ENCODE measurements at places on chromosomes 12 and 14.

GRCh38 chr14:86505808-86506207 is 975.9 kb downstream of the FLRT2 start:
- no peak for DNase-seq

- no peak for DNase-seq
These were observed 226.0 kb downstream of the RASSF9 start for GRCh38 chr12:85610194-85610593.

- no peak for DNase-seq
These were observed 2.1 kb downstream of the SIX6 start for GRCh38 chr14:60510951-60511599.

GRCh38 chr14:77062261-77062660 is 33.8 kb upstream of the IRF2BPL start:
- no peak for DNase-seq

DNA sequence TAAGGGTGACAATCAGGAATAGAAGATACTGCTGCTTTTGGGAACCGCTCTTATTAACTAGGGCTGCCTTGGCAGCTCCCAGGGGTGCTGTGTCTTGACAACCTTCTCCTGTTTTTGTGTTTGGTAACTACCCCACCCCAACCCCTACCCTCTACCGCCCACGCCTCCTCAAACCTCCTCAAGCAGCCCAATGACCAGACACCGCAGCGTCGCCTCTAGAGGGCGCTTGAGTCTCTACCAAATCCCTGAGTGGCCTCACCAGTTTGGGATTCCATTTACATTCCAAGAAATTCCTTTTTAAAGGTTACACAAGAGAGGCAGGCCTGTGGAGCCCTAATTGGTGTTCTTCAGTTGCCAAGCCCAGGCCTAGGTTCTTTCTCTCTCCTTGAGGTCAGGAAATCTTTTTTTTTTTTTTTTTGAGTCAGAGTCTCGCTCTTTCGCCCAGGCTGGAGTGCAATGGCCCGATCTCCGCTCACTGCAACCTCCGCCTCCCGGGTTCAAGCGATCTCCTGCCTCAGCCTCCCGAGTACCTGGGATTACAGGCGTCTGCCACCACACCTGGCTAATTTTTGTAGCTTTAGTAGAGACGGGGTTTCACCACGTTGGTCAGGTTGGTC is 72.4 kb upstream of the USP44 start:
- DNase-seq = no peak

DNA sequence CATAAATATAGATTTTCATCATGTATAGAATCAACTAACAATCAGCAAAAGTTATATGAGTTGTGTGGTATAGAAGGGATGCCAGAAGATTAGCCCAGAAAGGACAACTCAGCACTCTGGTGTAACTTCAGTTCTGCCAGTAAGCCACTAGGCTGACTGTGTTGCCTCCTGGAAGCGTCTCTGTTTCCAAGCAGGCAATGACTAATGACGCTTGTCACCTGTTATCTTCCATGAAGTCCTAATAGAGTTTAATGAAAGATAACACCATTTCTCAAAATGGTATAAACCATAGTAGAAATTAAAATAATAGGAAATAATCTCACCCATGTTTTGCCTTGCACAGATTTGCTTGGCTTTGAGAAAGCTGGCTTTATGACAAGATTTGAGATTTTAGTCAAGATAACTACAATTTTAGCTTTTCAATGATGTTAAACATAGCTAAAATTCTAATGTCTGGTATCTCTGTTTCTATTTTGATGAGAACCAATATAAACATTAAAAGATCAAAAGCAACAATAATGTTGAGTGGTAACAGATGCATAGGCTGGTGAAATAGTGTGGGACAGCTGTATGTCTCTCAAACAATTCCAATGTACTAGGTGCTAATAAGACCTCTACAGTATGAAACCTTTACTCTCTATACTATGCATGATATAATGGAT is 9.0 kb upstream of the RNU6-7 start:
- DNase-seq = no peak

GRCh38 chr12:106774808-106775524 is 484 bp downstream of the RIC8B start:
- no peak for DNase-seq

DNA sequence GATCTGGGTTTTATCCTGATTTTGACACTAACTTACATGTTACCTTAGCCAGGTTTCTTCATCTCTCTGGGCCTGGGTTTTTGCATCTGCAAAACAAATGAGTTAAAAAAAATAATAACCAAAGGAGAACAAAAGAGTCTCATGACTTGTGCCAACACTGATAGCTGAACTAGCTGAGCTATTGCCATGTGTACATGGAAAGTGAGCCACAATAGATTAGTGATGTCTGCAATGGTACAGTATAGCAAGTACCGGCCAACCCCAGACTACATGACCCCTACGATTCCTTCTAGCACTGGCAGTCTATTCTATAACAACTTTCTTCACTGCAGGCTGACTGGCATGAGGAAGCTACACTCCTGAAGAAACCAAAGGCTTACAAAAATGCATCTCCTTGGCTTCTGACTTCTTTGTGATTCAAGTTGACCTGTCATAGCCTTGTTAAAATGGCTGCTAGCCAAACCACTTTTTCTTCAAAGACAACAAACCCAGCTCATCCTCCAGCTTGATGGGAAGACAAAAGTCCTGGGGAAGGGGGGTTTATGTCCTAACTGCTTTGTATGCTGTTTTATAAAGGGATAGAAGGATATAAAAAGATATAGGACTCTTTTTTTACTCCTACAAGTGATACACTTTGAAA is 123.7 kb downstream of the DAD1 start:
- DNase-seq = no peak

- no peak for DNase-seq
These were observed 22.2 kb upstream of the PLEKHG3 start for GRCh38 chr14:64681796-64682710.

DNA sequence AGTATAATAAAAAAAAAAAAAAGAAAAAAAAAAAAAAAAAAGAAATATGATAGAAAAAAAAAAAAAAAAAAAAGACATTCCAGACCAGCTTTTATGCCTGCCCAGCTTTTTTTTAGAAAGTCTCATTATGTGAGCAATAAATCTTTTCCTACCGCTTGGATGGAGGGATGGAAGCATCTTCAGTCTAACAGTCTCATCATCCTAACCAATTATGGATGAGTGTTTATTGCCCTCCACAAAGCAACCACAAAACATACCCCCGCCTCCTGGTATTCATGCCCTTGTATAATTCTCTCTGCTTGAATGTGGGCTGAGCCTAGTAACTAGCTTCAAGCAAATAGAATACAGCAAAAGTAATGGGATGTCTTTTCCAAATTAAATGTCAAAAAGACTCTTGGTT is 33.7 kb upstream of the ADAMTS20 start:
- no peak for DNase-seq

- no peak for DNase-seq
These were observed 17.8 kb downstream of the KCNJ8 start for GRCh38 chr12:21756699-21757098.

GRCh38 chr12:15782667-15783066 is 6.5 kb downstream of the EPS8 start:
- DNase-seq = no peak

DNA sequence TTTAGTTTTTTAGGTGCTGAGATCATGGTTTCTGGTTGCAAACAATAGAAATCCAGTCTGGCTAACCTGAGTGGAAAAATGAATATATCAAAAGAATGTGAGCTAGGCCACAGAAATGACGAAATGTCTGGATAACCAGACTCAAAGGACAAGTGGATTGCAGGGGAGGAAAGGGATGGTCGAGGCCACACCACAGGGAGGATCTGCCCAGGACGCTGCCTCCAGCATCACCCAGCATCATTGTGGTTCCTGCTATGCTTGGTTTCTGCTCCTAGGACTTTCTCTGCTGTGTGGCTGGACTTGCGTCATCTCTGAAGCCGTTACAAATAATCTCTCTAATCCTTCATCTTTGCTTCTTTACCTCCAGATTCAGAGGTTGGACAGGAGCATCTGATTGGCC is 80.4 kb downstream of the TTC8 start:
- no peak for DNase-seq

DNA sequence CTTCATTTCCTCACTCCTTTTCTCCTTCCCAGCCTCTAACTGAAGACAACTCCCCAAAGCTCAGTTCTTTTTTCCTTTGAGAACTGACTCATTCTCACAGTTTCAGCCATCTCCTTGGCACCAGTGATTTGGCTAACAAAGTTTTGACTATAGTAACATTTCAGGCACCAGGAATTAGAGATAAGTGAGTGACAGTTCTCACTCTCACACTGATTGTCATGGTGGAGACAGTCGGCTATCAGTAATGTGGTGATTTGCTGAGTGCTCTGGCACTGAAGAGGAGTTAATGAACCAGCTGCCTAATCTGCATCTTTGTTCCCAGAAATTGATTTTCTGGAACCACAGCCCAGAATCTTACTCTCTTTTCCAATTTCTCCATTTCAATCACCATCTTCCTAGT is 29.5 kb downstream of the HELB start:
- DNase-seq = no peak

DNA sequence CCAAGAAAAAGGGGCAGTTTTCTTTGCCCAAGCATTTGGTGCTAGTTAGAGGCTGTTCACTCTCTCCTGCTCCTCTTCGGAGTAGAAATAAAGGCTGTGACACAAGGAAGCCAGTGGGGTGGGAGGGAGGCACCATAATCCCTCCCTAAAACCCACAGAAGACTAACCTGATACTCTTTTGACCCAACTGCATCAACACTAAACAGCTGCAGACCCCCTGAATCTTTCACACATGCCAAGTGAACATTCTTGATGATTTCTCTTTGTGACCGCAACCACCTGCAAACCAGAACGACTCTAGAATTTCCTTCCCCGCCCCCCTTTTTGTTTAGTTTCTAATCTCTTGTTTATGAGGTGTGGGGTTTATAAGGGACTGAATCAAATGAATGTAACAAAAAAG is 175.8 kb upstream of the BCL2L14 start:
- no peak for DNase-seq

DNA sequence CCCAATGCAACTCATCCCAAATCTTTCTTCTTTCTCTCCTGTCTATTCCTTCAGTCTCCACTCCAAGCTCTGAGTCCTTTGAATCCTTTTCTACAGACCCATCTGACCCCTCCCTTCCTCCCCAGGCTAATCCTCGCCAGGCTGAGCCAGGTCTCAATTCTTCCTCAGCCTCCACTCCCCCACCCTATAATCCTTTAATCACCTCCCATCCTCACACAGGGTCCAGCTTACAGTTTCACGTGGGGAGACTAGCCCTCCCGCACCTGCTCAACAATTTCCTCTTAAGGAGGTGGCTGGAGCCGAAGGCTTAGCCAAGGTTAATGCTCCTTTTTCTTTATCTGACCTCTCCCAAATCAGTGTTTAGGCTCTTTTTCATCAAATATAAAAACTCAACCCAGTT is 63.8 kb downstream of the MOK start:
- DNase-seq = no peak

GRCh38 chr14:23286902-23287479 is 1.1 kb upstream of the HOMEZ start:
- no peak for DNase-seq

DNA sequence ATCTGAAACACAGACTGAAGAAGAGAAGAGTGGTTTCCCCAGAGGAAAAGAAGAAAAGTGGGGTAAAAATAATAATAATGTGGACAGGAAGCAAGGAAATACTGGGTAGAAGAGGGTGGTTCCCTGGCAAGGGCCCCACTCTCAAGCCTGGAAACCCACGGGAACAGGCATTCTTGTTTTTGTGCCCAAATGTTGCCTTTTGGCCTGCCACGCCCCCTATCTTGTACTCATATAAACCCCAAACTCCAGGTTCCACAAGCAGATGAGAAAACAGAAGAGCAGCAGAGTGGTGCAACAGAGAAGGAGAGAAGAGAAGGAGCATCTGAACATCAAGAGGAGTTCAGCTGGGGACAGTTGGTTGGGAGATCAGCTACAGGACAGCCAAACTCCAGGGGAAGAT is 51.2 kb downstream of the NDUFA12 start:
- no peak for DNase-seq

DNA sequence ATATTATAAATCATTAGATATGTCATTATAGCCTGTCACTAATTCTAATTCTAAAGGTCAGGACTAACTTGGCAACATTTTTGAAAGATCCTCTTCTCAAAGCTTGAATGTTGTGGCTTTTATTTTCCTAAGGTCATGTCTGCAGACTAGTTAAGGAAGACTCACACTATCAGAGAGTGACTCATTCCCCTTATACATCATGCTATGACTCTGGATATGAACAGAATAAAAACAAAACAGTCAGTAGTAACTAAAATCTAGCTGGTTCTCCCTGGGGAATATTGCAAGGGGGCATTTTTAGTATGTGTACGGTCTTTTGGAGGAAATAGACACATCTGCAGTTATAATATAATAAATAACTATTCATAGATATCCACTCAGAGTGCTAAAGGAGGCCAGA is 170.6 kb downstream of the SLC2A13 start:
- DNase-seq = no peak

- no peak for DNase-seq
These were observed 299.7 kb downstream of the BCAT1 start for GRCh38 chr12:24649209-24649608.

GRCh38 chr12:128796439-128797118 is 27.2 kb downstream of the SLC15A4 start:
- DNase-seq = no peak

DNA sequence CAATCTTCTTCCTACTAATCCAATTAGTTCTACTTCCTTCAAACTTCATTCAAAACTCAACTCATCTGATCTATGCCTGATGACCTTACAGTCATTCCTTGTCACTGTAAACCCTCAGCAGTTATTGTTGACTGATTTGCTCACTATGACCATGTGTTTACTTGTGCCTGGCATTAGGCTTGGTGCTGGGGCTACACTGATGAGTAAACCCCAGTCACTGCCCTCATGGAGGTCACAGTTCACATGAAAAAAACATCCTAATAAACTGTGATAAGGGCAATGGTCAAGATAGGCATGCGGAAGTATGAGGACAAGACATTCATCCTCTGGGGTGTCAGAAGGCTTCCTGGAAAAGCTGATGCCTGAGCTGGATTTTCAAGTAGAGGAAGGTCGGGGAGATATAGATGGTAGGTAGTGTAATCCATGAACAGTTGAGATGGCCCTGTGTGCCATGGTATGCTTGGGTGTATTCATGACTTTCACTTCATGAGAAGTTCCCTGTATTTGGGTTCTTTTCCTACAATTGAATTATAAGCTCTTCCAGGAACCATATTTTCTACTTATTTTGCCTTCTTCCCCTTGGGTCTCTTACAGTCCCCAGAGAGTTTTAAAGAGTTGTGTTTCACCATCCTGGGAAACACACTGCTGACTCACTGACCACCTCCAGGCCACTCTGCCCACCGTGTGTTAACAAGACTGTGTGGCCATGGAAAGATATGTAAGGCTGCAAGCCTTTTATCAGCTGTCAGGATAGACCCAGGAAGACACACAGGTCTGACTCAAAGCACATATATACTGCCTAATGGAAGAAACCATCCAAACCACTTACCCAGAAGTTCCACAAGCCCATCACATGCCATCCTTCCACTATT is 38.7 kb upstream of the DUSP6 start:
- DNase-seq = no peak

DNA sequence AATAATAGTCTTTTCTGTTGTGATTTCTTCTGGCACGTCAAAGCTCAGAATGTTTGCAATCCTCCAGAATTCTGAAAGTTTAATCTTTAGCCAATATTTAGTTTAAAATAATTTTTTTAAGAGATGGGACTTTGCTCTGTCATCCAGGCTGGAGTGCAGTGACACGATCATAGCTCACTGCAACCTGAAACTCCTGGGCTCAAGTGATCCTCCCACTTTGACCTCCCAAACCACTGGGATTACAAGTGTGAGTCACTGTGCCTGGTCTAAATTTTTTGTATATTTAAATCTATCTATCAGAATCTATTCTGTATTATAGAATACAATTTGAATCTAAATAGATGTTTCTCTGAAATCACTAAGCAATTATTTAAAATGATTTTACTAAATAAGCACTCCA is 572.7 kb downstream of the VRK1 start:
- DNase-seq = no peak
